Uterus (tissue), 4 donors: ENCODE measurements at places on chromosomes 6 and 20. TPM values are rescaled to one million over a fixed set of nuclear protein-coding genes. Genes with fewer than 3 reads are reported as not detected.
A peak's percentile ranks its signal among the peaks of the same experiment; 100 is the strongest.

DNA sequence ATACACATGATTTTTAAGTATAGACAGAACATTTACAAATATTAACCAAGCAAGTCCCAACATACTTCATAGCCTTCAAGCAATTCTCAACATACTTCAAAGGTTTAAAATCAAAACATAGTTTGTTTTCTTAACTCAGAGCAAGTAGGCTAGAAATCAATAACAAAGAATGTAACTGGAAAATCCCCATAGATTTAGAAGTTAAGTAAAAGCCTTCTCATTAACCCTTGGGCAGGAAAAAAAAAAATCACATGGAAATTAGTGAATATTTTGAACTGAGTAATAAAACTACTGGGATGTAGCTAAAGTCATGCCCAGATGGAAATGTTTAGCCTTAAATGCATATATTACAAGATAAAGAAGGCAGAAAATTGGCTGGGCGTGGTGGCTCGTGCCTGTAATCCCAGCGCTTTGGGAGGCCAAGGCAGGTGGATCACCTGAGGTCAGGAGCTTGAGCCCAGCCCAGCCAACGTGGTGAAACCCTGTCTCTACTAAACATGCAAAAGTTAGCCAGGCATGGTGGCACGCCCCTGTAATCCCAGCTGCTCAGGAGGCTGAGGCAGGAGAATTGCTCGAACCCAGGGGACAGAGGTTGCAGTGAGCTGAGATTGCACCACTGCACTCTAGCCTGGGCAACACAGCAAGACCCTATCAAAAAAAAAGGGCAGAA, 316.1 kb downstream of the TAF4 start:
- no peaks in the 10 kb centered on the region for H3K27me3 ChIP-seq
- no peak overlapping the region for H3K27ac ChIP-seq
- no peaks in the 10 kb centered on the region for H3K4me1 ChIP-seq
- DNase-seq, result no peak
- no peaks in the 10 kb centered on the region for H3K36me3 ChIP-seq

- no peaks in the 10 kb centered on the region for H3K4me1 ChIP-seq
- DNase-seq, result peak; percentile 41
- H3K27ac ChIP-seq, result peak overlapping the region; percentile 92
- peak overlapping the region; percentile 86 for H3K4me3 ChIP-seq
- H3K27me3 ChIP-seq, result no peaks in the 10 kb centered on the region
Measured at GRCh38 chr6:53066077-53066417, 843 bp downstream of the FBXO9 start.

PNPLA1 gene
- not detected for total RNA-seq

DNA sequence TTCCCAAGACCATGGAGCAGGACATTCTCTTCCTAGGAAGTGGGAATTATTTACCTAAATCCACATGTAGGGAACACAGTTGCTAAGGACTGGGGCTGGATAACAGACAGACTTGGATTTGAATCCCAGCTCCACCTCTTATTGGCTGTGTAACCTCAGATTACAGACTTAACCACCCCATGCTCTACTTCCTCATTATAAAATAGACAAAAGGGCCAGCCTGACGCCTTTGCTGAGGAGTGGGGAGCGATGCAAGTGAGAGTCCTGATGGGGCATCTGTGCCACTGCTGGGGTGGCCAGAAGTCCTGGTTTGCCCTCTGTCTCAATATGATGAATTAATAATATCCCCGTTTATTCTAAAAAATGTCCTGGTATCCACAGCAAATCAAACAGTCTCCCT, 46.8 kb downstream of the SPATA2 start:
- no peaks in the 10 kb centered on the region for H3K27me3 ChIP-seq
- no peak overlapping the region for H3K4me3 ChIP-seq
- H3K4me1 ChIP-seq, result no peaks in the 10 kb centered on the region
- DNase-seq, result no peak
- no peaks in the 10 kb centered on the region for H3K36me3 ChIP-seq

POU3F2 gene
- total RNA-seq, result not detected

C6orf52 gene
- total RNA-seq, result not detected

CD40 gene
- 29.7 TPM for total RNA-seq

- H3K36me3 ChIP-seq, result no peaks in the 10 kb centered on the region
- no peak overlapping the region for H3K4me3 ChIP-seq
- H3K27ac ChIP-seq, result no peak overlapping the region
- H3K27me3 ChIP-seq, result no peaks in the 10 kb centered on the region
- DNase-seq, result no peak
- H3K4me1 ChIP-seq, result no peaks in the 10 kb centered on the region
Measured at GRCh38 chr6:21342501-21342900, 251.1 kb upstream of the SOX4 start.
